ENCODE measurements at places on chromosomes 7 and 10. TPM values are rescaled to one million over a fixed set of nuclear protein-coding genes. Genes with fewer than 3 reads are reported as not detected.

Gene BCCIP
- 69.5 TPM for total RNA-seq

Gene TTYH3
- total RNA-seq: 48.1 TPM

Gene MYH16
- 0.30 TPM for total RNA-seq

Gene PFKFB3
- 25.0 TPM for total RNA-seq

Gene ADCYAP1R1
- total RNA-seq: 4.2 TPM

Data from epithelial cell of umbilical artery (primary cell).